ENCODE measurements at places on chromosomes 16 and 17.

- peak; percentile 30 for DNase-seq
Observed at GRCh38 chr16:89722392-89723278, 1.3 kb downstream of the ZNF276 start.

DNA sequence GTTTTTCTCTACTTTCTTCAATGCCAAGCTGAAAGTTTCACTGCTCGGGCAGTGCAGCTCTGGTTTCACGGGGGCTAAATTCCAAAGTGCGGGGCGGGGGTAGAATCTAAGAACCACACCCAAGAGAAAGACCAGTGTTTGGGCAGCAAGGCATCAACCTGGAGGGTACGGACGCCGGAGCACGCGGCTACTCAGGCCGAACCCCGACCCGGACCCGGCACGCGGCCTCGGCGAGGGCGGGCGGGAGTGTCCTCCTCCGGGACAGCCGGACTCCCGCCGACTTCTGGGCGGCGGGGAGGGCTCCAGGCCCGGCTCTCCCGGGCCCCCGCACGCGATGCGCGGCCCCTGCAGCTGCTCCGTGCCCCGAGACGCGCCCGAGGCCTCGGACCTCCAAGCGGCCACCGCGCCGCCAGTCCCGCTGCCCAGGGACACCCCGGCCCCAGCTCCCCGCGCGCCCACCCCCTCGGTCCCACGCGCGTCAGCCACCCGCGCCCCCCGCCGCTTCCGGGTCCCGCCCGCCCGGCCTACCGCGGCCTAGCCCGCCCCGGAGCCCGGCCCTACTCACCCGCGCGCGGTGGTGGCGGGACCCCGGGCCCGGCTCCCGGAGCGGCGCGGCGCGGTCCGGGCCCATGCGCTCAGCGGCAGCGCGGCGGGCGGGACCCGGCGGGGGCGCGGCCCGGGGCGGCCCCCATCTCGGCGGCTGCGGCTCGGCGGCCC lies 561 bp downstream of the AXIN1 start:
- no peak for DNase-seq

GRCh38 chr16:55501549-55502322 lies 7.1 kb upstream of the LPCAT2 start:
- DNase-seq = no peak

- DNase-seq = no peak
Observed at GRCh38 chr16:11175787-11176341, 80.1 kb downstream of the SOCS1 start.

- no peak for DNase-seq
Observed at GRCh38 chr16:84840687-84841627, 21.2 kb downstream of the CRISPLD2 start.
